Hypothalamus (tissue), 51 donors: ENCODE measurements at places on chromosomes 5 and 9.

DNA sequence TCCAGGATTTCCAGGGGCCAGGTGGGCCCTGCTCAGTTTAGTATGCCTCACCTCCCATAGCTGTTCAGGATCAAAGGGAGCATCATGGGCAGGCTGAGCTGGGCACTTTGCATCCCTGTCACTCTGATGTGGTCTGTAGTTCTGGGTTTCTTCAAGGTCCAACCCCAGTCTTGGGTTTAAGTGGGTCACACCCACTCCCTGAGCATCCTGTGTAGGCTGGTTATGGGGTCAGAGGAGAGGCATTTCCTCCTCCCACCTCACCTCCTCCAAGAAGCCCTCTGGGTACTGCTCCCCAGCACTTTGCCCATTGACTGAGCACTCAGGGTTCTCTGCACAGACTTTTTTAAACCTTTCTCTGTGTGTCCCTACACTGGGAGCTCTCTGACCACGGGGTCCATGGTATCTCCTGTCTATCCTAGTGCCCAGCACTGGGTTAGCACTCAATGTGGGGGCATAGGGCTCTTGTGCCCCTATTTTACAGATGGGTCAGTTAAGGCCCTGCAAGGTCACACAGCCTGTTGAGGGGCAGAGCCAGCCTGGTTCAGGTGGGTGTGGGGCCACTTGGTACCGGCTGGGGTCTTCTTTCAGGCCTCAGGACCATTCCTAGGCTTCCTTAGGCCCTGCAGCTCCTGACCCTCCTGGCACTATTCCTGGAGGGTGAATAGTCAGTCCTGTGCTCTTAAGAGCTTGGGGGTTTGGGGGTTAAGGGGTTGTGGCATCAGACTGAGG lies 19.0 kb downstream of the CXXC5 start:
- no peak for DNase-seq

- DNase-seq = no peak
Measured at GRCh38 chr5:58346041-58346440, 113.8 kb downstream of the PLK2 start.

DNA sequence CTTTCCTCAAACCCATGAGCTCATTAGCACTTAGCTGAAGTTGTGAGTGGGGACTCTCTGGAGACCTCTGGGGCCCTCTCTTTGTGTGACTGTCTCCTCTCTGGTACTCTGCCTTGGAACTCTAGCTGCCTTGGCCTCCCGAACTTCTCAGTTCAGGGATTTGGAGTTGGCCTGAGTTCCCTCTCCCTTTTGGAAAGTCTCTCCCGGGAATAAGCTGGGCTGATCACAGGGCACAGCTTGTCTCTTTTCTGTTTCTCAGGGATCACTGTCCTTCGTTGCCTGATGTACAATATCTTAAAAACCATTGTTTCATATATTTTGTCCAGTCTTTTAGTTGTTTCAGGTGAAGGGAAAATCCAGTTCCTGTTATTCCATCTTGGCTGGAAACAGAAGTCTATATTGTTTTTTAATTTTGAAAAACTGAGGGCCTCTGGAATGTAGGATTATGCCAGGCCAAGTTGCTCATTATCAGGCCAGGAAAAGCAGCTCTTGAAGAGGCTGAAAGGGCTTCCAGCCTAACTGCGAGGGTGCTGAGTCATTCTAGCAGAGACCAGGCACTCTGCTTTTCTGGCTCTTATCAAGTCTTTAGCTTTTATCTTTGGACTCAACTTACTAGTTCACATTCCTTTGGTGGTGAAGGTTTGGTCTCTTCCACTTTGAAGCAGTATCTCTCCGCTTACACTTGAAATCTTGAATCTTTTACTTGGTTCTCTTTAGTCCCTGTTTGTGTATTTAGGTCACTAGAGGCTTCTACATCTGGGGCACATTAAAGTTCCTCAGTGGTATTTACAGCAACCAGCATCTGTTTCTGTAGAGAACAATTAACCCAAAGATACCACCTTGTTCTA lies 8.4 kb upstream of the RGS3 start:
- no peak for DNase-seq

GRCh38 chr9:137452761-137453642 lies 6.1 kb downstream of the NSMF start:
- DNase-seq = no peak

DNA sequence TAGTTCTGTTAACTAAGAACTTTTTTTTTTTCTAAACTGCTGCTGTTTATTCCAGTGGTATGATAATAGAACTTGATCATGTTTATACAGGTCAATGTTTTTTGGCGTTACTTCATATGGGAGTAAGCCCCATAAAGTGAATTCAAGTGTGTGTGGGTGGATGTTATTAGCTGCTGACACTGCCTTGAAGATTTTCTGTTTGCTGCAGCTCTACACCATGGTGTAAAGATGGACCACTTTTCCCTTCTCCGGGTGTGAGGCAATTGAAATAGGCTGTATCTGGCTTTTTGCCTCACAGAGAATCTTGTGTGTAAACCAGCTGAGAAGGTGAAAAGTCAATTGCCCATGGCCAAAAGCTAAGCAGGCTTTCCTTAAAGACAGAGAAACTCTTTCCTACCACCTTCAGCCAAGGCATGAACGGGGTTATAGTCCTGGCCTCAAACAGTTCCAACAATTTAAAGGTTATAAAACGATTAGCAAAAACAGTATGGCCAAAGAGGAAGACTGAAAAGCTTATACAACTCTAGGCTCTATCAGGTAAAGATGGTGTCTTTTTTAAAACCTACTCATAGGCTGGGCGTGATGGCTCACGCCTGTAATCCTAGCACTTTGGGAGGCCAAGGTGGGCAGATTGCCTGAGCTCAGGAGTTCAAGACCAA lies 33.9 kb upstream of the ABCA1 start:
- no peak for DNase-seq

DNA sequence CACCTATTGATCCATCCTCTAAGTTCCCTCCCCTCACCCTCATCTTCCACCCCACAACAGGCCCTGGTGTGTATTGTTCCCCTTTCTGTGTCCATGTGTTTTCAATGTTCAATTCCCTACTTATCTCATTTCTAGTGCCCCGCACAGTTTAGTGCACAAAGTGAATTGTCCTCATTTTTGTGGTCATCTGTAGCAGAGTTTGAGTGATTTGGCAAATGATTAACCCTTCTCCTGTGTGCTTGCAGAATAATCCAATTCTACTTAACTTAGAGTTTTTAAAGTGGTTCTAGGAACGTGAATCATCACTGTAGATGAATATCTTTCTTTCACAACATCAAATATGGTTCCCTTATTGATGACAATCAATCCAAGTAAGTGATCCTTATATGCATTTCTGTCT lies 6.3 kb upstream of the HAPLN1 start:
- no peak for DNase-seq

GRCh38 chr5:142421228-142421617 lies 96.4 kb upstream of the SPRY4 start:
- DNase-seq = no peak

GRCh38 chr9:126763130-126763764 lies 41.6 kb upstream of the ZBTB43 start:
- DNase-seq = no peak

DNA sequence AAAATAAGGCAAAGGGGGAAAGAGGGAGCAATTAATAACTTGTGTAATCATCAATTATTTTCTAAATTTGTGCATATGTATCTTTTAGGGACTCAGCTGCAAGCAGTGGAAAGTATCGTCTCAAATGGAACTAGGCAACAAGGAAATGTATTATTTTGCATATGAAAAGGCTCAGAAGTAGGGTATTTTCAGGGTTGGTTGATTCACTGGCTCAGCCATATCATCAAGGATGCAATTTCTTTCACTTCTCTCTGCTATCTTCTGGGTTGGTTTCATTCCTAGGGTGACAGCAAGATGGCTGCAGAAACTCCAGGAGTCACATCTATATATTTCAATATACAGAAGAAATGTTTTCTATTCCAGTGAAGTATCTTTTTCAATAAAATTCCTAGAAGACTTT lies 509.8 kb downstream of the DMAC1 start:
- DNase-seq = no peak

DNA sequence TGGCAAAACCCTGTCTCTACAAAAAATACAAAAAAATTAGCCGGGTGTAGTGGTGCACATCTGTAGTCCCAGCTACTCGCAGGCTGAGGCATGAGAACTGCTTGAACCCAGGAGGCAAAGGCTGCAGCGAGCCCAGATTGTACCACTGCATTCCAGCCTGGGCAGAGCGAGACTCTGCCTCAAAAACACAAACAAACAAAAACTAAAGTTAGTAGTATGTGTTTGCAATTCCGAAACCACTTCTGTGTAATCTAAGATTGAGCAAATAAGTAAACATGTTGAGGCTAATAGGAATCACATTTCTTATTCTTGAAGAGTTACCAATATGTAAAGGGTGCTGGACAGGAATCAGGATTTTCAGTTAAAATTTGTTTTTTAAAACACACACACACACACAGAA lies 70.0 kb upstream of the SUSD1 start:
- no peak for DNase-seq

GRCh38 chr5:148343046-148343407 lies 7.7 kb downstream of the SPINK9 start:
- no peak for DNase-seq

GRCh38 chr9:118832371-118832770 lies 536.9 kb downstream of the BRINP1 start:
- no peak for DNase-seq

DNA sequence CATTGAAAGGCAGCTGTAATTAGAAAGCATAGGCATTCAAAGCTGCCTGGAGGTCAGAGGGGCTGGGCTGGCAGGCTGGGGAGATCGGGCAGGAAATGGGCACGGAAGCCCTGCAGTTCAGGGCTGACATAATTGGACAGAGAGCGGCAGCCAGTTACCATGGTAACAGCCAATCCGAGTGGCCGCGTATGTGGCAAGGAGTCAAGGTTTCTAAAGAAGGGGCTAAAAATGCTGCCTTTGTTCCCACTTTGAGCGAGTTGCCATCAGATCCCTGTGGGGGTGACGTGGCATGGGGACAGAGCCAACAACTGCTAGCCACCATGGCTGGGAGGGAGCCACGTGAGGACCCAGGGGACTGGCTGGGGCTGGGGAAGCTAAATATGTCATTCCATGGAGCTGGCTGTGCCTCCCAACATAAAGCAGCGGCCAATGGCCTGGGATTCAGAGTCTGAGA lies 44.7 kb upstream of the NDFIP1 start:
- DNase-seq = peak; percentile 92

DNA sequence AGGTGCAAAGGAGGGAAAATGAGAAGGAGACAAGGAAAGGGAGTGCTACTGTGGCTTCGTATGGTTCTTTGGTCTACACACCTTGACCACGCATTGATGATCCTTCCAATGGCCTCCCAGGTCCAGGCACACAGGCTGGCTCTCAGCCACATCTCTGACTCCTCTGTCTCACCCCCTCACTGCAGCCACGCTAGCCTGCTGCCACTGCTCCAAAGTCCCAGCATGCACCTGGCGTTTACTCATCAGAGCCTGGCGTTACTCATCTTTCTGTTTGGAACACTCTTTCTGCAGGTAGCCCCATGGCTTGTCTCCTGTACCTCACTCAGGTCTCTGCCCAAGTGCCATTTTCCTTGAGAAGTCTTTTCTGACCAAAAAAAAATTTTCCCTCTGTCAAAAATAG lies 195.5 kb downstream of the SNCAIP start:
- no peak for DNase-seq

DNA sequence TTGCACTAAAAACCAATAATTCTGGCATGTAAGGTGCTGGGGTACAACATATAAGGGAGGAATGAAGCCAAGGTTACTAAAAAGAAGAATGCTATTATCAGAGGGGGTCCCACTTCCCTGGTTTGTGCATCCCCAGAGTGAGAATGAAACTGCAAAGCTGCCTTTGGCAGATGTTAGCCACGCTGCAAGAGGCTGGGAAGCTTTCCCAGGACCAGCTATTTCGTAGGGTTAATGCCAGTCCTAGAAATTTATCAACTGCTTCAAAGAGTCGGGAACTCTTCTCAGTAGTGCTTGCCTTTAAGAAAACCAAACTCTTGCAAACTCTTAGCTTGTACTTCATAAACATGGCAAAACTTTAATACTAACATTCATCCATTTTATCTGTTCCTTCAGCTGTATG lies 87.5 kb upstream of the NR5A1 start:
- DNase-seq = no peak

- no peak for DNase-seq
Measured at GRCh38 chr9:125190361-125190801, 778 bp upstream of the PPP6C start.

- no peak for DNase-seq
Measured at GRCh38 chr9:92359394-92359995, 33.7 kb downstream of the CENPP start.

- no peak for DNase-seq
Measured at GRCh38 chr5:1031306-1031959, 22.8 kb downstream of the NKD2 start.

DNA sequence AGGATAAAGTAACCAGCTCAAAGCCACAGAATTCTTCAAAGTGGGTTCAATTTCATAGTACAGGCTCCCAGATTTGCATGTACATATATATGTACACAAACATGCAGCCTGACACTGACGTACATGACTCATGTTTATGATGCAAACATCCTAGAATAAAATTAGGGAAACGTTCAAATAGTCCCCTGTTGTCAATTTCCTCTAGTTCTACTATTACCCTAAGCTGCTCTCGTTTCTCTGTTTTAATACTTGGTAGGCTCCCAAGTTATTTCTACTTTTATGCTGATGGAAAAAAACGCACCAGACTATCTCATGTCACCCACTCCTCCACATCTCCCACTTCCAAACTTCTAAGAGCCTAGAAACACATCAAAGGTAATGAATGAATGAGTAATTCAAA lies 229.7 kb downstream of the EPB41L4A start:
- no peak for DNase-seq

DNA sequence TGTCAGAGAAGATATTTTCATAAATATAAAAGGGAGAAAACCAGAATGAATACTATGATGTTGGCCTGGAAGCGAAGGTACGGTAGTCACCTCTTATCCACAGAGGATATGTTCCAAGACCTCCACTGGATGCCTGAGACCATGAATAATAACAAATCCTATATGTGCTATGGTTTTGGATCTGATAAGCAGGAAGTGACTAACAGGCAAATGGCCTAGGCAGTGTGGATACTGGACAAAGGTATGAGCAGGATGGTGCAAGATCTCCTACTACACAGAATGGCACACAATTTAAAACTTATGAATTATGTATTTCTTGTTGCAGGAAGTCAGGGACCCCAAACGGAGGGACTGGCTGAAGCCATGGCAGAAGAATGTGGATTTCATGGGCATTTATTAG lies 48.2 kb downstream of the ADAMTS12 start:
- no peak for DNase-seq

GRCh38 chr5:55232271-55232984 lies 980 bp downstream of the CCNO start:
- DNase-seq = no peak
